ENCODE measurements at places on chromosomes 5 and 9. TPM values are rescaled to one million over a fixed set of nuclear protein-coding genes. Genes with fewer than 3 reads are reported as not detected.

DNA sequence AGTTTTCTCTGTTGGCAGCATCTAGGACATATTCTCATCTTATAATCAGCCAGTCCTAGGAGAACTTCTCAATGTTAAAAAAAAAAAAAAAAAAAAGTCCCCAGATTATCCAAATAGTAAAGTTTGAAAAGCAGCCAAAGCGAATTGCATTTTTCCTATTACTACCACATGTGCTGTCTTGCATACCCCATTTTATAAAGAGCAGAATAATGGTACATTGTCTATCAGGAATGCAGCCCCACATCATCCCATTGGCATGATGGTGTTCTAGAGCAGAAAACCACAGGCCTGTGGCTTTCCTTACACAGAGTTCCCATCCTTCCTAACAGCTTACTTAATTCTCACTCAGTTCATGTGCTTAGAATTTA is 381.6 kb downstream of the TMEM38B start:
- H3K4me1 ChIP-seq = peaks cover 1% of the 10 kb centered on the region
- no peak for DNase-seq
- H3K27ac ChIP-seq = no peak overlapping the region
- no peak overlapping the region for H3K4me3 ChIP-seq
- no peaks in the 10 kb centered on the region for H3K36me3 ChIP-seq

DNA sequence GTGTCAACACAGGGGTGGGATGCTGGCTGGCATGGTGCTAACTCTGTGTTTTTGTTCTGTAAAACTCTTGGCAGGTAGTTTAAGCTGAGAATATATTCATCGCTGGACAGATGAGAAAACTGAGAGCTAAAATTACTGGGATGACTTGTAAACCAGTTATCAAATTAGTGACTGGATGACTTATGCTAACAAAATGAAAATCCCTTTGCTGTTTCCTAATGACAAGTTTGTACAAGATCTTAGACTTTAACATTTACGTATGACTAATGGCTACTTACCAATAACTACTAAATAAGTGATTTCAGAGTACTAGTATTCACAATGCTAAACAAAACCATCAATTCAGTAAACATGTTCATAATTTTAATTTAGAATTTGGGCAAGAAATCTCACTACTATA is 854.8 kb upstream of the ARRDC3 start:
- H3K27ac ChIP-seq = no peak overlapping the region
- peaks cover 3% of the 10 kb centered on the region for H3K27me3 ChIP-seq
- DNase-seq = no peak
- no peak overlapping the region for H3K4me3 ChIP-seq
- no peaks in the 10 kb centered on the region for H3K36me3 ChIP-seq
- H3K4me1 ChIP-seq = no peaks in the 10 kb centered on the region

Gene FAM221B
- not detected for total RNA-seq

GRCh38 chr5:109421956-109422355 is 12.2 kb upstream of the PJA2 start:
- H3K4me1 ChIP-seq = no peaks in the 10 kb centered on the region
- no peaks in the 10 kb centered on the region for H3K27me3 ChIP-seq
- no peak for DNase-seq
- no peak overlapping the region for H3K4me3 ChIP-seq
- H3K27ac ChIP-seq = no peak overlapping the region

DNA sequence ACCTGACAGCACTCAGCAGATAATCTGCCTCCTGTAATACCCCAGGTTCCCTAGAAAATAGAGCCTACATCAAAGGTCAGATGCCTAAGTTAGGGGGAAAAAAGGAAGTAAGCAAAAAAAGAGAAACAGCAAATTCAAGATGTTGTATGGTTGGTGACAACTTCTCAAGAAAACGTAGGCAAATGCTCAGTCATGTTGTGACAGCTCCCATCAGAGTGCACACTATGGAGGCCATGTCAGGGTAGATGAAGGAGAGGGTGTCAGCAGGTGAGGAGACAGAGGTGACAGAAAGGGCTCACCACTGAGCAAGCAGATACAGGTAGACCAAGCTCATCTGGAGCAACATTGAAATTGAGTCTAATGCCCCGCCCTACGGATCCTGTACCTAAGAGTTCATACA is 356.8 kb upstream of the BRINP1 start:
- H3K27me3 ChIP-seq = no peaks in the 10 kb centered on the region
- DNase-seq = no peak
- peaks cover 7% of the 10 kb centered on the region for H3K36me3 ChIP-seq
- no peaks in the 10 kb centered on the region for H3K4me1 ChIP-seq
- no peak overlapping the region for H3K4me3 ChIP-seq

DNA sequence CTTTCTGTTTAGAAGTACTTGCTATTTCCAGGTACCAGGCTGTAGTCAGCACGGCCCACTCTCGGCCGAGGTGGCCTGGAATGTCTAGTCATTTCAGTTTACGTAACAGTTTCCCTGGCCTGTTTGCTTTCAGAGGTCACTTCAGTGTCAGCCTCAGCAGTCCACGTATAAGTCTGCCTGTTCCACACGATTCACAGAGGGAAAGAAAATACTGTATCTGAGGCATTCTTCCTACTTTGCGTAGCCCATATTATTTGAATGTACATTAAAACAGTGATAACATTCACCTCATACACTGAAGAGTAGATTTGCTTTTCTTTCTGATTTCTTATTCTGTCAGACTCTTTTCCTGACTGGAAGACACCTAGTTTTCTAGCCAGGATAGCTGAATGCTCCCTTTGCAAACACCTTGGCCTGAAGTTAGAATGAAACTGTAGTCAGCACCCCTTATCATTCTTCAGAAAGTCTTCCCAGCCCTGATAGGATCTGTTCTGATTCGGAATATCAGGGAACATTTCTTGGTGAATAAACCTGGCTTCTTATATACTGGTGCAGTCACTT is 140.9 kb downstream of the AOPEP start:
- no peak overlapping the region for H3K4me3 ChIP-seq
- no peaks in the 10 kb centered on the region for H3K27me3 ChIP-seq
- H3K4me1 ChIP-seq = peaks cover 17% of the 10 kb centered on the region
- no peak for DNase-seq
- H3K27ac ChIP-seq = peak overlapping the region; percentile 5

DNA sequence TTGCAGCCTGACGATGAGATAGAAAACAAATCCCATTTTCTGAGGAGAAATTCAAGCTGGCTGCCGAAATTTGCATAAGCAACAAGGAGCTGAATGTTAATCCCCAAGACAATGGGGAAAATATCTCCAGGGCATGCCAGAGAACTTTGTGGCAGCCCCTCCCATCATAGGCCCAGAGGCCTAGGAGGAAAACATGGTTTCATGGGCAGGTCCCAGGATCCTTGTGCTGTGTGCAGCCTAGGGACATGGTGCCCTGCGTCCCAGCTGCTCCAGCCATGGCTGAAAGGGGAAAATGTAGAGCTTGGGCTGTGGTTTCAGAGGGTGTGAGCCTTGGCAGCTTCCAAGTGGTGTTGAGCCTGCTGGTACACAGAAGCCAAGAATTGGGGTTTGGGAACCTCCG is 48.8 kb upstream of the MAN2A1 start:
- no peak overlapping the region for H3K4me3 ChIP-seq
- H3K27me3 ChIP-seq = peaks cover 2% of the 10 kb centered on the region
- no peak for DNase-seq

DNA sequence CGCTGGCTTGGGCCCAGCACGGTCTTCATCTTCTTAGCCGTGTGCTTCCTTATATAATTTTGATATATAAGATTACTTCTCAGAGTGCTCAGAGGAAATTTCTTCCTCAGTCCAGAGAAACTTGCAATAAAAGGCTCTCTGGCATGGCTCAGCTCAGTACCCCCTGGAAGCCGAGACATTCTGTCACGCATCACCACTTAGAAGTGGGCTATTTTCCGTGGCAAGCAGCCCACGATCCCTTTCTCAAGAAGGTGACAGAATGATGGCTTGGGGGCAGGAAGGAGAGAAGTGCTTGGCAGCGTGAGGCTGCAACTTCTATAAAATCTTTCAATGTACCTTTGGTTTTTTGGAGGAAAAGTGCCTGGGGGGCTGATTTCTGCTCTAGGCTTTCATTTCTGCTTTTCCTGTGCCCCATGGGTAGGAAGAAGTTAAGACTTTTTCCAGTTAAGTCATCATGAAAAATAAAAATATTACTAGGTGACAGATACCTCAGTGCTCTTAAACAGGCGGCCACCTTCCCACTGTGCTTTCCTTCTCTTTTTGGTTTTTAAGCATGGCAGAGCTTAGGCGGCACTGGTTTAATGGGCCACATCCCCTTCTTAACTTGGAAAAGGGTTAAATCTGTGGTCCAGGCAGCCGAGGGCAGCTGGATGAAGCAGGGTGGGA is 104.6 kb downstream of the MVB12B start:
- DNase-seq = no peak
- H3K4me3 ChIP-seq = no peak overlapping the region
- H3K27ac ChIP-seq = no peak overlapping the region
- no peaks in the 10 kb centered on the region for H3K36me3 ChIP-seq
- H3K27me3 ChIP-seq = no peaks in the 10 kb centered on the region

Gene F2R
- 59.3 TPM for total RNA-seq

GRCh38 chr5:140114341-140115185 is 654 bp downstream of the PURA start:
- H3K36me3 ChIP-seq = no peaks in the 10 kb centered on the region
- peak overlapping the region; percentile 90 for H3K4me3 ChIP-seq
- H3K27ac ChIP-seq = no peak overlapping the region

Gene TJP2
- total RNA-seq = 6.0 TPM

- H3K4me3 ChIP-seq = no peak overlapping the region
- no peaks in the 10 kb centered on the region for H3K4me1 ChIP-seq
- H3K36me3 ChIP-seq = no peaks in the 10 kb centered on the region
- no peak overlapping the region for H3K27ac ChIP-seq
- peak; percentile 56 for DNase-seq
- H3K27me3 ChIP-seq = no peaks in the 10 kb centered on the region
Measured at GRCh38 chr5:33588654-33589372, 148.0 kb downstream of the TARS1 start.
